ENCODE measurements at places on chromosomes 7 and 10.

- no peak for DNase-seq
Measured at GRCh38 chr7:154769527-154769926, 233.4 kb downstream of the PAXIP1 start.

DNA sequence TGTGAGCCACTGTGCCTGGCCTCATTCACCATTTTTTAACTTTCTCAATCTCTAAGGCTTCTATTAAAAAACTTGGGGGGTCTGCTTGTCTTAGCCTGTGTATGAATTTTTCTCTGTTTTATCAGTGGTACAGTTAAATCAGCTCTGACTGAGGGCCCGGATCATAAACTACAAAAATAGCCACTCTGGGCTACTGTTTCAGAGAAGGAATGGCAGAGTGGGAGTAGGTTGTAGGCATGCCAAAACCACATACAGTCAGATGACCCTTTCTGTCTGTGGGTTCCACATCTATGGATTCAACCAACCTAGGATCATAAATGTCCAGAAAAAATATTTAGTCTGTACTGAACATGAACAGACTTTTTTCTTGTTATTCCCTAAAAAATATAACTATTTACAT lies 21.3 kb downstream of the TBC1D12 start:
- no peak for DNase-seq

DNA sequence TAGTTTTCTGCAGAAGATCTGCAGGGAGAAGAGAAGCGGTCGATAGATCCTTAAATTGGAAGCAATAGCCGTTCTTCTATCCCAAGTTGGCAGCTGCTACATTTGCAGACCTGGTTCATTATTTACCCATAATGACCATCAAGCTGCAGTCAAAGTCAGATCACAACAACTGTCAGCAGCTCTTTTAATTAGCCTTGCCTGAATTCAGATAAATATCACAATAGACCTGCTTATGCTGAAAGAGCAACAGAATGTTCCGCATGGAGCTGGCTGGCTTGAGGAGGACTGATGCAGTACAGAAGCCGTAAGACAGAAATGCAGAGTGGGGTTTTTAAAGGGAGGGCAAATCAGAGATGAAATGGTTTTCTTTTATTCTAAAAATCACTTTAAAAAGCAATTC lies 109.4 kb downstream of the HIBADH start:
- DNase-seq, result no peak

DNA sequence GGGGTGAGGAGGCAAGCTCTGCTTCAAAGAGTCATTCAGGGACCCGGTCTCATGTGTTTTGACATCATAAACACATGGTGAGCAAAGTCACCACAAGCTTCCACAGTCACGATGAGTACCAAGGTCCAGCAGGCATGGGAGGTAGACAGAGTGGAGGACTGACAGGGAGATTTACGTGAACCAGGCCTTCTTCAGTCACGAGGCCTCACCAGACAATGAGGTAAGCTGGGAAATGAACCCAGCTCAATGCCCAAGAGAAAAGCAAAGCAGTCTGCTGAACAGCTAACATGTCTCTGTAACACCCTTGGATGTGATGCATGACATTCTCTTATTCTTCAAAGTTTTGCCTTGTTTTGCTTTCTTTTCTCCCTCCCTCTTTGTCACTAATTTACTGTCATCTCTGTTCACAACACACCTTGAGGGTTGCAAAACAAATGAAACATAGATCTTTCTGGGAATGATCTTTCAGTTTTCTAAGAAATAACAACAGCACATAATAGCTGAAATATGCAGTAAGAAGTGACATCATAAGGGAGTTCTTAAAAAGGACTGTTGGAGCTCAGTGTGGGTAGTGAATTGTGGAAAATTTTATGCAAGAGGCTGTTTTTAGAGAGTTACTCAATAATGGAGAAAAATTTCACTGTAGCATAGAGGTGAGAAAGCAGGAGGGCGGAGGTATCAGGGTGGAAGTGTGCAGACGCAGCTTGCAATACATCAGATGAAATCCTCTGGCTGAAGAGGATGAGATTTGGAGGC lies 9.0 kb downstream of the PPP1R17 start:
- DNase-seq, result no peak

DNA sequence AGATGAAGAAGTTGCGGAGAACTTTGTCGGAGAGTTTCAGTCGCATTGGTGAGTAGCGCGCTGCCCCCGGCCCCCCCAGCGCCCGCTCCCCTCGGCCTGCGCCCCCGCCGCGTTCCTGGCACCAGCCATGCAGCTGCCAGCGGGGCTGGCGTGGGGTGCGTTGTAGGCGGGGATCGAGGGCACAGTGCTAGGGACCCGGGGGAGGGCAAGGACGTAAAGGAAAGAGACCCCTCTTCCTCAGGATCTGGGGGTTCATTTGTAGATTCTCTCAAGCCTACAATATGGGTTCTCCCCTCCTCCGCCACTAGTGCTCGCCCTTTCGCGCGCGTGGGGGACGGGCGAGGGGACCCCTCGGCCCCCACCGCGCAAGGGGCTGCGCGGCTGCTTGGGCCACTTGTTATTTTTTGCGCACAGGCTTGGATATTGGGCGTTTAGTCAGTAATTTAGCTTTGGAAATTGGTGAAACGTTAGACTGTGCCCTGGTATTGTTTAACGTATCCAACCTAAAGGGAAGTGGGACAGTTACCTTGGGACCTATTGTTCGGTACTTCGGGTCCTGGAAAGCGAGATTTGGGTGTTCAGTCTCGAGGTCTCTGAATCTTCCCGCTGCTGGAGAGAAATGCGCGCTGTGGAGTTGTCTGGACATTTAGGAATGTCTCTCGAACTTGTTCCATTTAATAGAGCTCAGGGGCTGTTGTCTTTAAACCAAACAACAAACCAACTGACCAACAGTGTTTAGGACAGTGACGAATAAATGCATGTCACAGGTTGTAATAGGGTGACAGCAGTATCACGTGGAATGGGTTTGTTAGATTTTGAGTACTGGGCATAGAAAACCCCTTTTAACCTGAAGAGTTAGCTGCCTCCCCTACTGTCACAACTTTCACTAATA lies 796 bp downstream of the CDK14 start:
- DNase-seq, result no peak

GRCh38 chr10:13917791-13918190 lies 331.0 kb downstream of the PRPF18 start:
- DNase-seq, result no peak

- no peak for DNase-seq
Measured at GRCh38 chr10:63116452-63117072, 16.6 kb upstream of the NRBF2 start.

GRCh38 chr7:41247143-41247865 lies 455.6 kb downstream of the INHBA start:
- DNase-seq, result no peak

GRCh38 chr7:78172933-78173591 lies 374.5 kb downstream of the PHTF2 start:
- no peak for DNase-seq

DNA sequence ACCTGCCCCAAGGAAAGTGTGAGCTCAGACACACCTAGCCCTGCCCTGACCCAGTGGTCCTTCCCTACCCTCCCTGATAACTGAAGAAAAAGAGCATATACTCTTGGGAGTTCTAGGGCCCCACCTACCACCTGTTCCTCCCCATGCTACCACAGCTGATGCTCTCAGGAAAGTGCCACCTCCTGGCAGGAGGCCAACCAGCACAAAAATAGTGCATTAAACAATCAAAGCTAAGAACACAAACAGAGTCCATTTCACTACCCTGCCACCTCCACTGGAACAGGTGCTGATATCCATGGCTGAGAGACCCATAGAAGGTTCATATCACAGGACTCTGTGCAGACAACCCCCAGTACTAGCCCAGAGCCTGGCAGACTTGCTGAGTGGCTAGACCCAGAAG lies 288.6 kb upstream of the PHF14 start:
- DNase-seq, result no peak

- DNase-seq, result no peak
Measured at GRCh38 chr10:67770537-67770936, 67.5 kb downstream of the DNAJC12 start.

- DNase-seq, result no peak
Measured at GRCh38 chr10:103758294-103758681, 97.1 kb downstream of the SH3PXD2A start.

- no peak for DNase-seq
Measured at GRCh38 chr7:81308643-81309322, 389.9 kb upstream of the SEMA3C start.

- DNase-seq, result no peak
Measured at GRCh38 chr7:141203586-141203985, 129.7 kb downstream of the TMEM178B start.

- DNase-seq, result no peak
Measured at GRCh38 chr7:39952803-39953202, 2.7 kb downstream of the CDK13 start.

DNA sequence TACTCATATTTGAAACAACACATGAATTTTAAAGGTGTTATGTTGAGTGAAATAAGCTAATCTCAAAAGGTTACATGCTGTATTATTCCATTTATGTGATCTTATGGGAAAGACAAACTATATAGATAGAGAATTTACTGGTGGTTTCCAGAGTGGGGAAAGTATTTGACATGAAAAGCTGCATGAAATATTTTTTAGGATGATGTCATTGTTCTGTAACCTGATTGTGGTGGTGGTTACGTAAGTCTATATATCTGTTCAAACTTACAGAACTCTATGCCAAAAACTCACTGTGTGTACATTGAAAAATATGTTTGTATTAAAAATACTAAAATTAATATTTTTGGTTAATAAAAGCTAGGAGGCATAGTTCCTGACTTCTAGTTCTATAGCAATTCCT lies 453.0 kb downstream of the SORCS3 start:
- DNase-seq, result no peak

DNA sequence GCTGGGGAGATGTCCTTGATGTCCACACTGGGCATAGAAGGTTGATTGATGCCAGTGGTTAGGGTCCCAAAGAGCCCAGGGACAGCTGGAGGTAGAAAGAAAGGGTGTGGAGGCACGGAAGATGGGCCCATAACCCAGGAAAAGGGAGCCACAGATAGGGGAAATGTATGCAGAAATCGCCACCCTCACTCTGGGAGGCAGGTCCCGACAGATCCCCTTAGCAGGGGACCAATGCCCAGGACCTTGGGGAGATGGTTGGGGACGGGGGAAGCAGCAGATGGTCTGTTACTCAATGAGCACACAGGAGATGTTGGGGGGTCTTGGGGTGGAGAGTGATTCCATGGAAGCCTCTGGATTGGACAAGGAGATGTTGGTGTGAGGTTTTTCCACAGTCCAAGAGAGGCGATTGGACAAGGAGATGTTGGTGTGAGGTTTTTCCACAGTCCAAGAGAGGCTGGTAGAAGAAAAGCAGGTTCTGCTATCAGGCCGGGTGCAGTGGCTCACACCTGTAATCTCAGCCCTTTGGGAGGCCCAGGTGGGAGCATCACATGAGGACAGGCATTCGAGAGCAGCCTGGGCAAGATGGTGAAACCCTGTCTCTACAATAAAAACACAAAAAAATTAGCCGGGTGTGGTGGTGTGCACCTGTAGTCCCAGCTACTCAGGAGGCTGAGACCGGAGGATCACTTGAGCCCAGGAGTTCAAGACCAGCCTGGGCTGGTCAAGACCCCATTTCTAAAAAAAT lies 7.0 kb upstream of the PPP1R35 start:
- DNase-seq, result no peak

GRCh38 chr10:5776881-5777197 lies 36.4 kb downstream of the GDI2 start:
- DNase-seq, result no peak

- DNase-seq, result peak; percentile 99
Measured at GRCh38 chr7:139359366-139360209, at the start of gene LUC7L2. Gene LUC7L2 (plus strand): TSS chr7:139359894. CDS start chr7:139360262, 368 bp downstream.

- no peak for DNase-seq
Measured at GRCh38 chr7:16121876-16122390, 299.4 kb downstream of the CRPPA start.

DNA sequence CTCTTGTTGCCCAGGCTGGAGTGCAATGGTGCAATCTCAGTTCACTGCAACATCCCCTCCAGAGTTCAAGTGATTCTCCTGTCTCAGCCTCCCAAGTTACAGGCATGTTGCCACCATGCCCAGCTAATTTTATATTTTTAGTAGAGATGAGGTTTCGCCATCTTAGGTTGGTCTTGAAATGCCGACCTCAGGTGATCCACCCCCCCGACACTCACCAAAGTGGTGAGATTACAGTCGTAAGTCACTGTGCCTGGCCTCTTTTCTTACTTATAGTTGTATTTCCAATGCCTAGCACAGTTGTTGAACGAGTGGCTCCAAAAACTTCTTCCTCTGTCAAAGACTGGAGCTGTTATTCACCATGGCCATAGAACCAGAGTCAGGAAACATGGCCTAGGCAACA lies 6.7 kb downstream of the RNF216 start:
- peak; percentile 13 for DNase-seq

- no peak for DNase-seq
Measured at GRCh38 chr7:87204933-87205332, 14.6 kb downstream of the TMEM243 start.

DNA sequence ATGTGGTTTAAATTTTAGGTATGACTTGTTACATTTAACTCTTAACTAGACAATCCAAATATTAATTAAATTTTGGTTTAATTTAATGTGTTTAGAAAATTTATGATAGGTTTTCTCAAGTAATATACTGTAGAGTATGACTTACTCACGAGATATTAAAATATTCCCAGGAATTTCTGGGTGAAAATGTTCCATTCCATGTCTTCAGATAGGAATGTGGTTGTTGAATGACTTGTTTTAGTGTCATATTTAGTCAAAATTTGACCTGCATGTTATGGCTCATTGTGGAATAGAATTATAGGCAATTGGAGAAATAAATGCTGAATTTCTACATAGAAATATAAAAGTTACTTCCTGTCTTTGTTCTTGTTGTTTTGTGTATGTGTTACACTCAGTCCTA lies 46.7 kb downstream of the SHOC2 start:
- DNase-seq, result no peak

- no peak for DNase-seq
Measured at GRCh38 chr7:46864716-46865115, 717.2 kb downstream of the TNS3 start.

- no peak for DNase-seq
Measured at GRCh38 chr7:11698384-11698871, 133.6 kb downstream of the THSD7A start.

DNA sequence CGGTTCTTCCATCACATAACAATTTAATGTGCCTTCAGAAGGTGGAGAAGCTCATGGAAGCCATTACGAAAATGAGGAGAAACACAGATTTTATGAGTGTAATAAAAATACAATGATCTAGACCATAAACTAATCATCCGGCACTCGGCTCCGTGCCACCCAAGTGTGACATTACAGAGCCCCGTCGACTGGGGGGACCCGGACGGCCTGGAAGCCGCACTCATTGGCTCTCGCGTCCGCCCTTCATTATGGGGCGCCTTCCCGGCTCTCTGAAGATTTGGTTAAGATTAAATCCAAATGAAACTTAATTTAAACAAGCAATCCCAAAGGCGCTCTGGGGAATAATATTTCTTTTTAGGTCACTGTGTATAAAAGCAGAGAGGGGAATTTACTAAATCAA lies 242.6 kb downstream of the DNAJB6 start:
- DNase-seq, result no peak

- no peak for DNase-seq
Measured at GRCh38 chr10:62545160-62546066, 171.2 kb downstream of the ZNF365 start.

- no peak for DNase-seq
Measured at GRCh38 chr7:116277070-116277469, 66.7 kb downstream of the TES start.

- DNase-seq, result no peak
Measured at GRCh38 chr10:1186683-1186990, 130.5 kb downstream of the WDR37 start.

Measured in activated naive CD8-positive, alpha-beta T cell treated with anti-CD3 and anti-CD28 coated beads for 36 hours (primary cell).